ENCODE measurements at places on chromosomes 12 and 14. TPM values are rescaled to one million over a fixed set of nuclear protein-coding genes. Genes with fewer than 3 reads are reported as not detected.

DNA sequence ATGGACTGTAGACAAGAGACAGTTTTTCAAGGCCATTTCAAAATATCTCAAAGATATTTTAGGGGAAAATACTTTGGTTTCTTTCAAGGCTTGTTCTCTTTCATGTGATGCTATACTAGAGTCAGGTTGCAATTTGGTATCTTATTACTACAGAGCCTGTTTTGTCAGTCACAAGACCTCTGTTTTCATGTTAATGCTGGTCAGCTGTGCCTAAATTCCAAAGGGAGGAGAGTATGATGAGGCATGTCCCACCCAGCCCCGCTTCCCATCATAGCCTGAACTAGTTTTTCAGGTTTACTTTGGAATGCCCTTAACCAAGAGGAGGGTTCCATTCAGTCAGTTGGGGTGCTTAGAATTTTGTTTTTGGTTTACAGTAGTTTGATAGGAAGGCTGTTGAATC, 52.6 kb downstream of the GPHB5 start:
- no peak for DNase-seq

DNA sequence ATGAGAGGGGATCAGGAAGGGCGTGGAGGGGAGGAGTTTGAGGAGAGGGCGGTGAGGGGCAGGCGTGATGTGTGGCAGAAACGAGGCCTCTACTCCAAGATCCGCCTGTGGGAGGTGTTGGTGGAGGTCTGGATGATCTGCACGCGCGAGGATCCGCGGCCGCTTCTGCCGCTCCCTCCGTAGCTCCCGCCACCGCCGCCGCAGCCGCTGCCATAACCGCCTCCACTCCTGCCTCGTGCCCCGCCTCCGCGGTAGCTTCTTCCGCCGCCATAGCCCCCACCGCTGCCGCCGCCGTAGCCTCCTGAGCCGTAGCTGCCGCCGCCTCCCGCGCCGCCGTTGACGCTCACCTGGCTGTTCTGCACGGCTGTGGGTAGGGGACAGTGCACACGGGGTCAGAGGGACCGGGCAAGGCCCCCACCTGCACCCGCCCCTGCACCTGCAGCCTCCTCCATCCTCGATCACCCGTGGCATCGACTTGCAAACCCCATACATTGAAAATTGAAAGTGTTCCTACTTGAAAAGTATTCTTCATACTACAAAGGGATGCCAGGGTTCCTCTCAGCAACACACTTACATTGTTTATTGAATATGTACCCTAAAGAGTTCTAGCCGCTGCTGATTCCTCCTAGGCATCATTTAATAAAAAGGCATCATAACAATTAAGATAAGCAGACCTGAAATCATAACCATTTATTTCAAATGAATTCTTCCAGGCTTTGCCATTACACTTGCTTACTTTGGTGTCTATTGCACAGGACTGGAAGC, 11.1 kb upstream of the KRT1 start:
- peak; percentile 41 for DNase-seq

DNA sequence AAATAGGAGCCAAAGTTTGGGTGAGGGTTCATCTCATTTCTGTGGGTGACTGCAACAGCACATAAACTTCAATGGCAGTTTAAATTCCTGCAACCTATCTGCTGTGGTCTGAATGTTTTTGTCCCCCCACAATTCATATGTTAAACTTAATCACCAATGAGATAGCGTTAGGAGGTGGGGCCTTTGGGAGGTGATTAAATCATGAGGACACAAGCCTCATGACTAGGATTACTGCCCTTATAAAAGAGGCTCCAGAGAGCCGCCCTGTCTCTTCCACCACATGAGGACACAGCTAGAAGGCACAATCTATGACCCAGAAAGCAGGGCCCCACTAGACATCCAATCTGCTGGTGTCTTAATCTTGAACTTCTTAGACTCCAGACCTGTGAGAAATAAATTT, 3.8 kb upstream of the CCDC91 start:
- DNase-seq = no peak

GRCh38 chr14:71140157-71140556, 232.9 kb downstream of the PCNX1 start:
- no peak for DNase-seq

- no peak for DNase-seq
Observed at GRCh38 chr14:105282098-105282725, 18.6 kb downstream of the BRF1 start.

GRCh38 chr14:22185191-22185590, 403.8 kb downstream of the DAD1 start:
- no peak for DNase-seq

GRCh38 chr14:104865081-104865630, at the start of gene CEP170B:
Gene CEP170B, plus strand, starts transcription at chr14:104865268. Its CDS starts 3,183 bp downstream, at chr14:104868451.
- peak; percentile 55 for DNase-seq

DNA sequence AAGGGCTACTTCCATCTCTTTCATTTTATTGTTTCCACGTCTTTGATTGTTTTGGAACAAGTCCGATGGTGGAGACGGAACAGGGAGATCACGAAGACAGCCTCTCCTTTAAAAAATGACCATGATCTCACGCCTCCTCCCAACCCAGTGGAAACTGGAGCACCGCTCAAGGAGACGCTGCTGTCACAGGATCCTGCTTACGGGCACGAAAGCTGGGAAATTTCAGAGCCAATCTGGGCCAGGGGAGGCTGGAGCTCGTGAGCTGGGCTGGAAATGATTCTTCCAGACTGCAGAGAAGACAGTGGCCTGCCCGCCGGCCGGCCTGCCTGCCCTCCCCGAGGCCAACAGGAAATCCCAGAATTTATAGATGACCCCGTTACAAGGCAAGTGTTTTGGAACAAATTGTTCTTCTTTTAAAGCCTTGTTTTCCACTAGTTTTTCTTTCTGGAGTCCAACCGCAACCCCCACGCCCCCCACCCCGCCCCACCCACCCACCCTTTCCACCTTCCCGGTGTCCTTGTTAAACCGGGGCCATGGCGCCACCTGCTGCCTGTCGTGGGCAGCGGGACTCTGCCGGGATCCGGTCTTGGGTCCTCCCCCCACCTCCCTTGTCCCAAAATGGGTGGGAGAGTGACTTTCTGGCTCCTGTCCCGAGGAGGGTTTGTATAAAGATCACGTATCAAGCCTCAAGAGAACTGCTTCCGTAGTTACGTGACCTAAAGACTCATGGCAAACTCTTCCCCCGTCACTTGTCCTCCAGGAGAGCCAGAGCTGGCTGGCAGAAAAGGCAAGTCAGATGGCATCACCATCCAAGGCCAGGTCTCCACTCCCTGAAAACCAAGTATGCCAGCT, 40.3 kb downstream of the MAP1LC3B2 start:
- peak; percentile 72 for DNase-seq

The RND1 gene
- polyA plus RNA-seq = 14.9 TPM

The PRB2 gene
- not detected for polyA plus RNA-seq

The ZC2HC1C gene
- polyA plus RNA-seq = 0.21 TPM

The C12orf54 gene
- not detected for polyA plus RNA-seq

The ACACB gene
- 9.9 TPM for polyA plus RNA-seq

The KCNH3 gene
- 1.2 TPM for polyA plus RNA-seq

The SYNDIG1L gene
- 0.16 TPM for polyA plus RNA-seq

The NKX2-1 gene
- not detected for polyA plus RNA-seq
